ENCODE measurements at places on chromosomes 7 and 10.
A peak's percentile ranks its signal among the peaks of the same experiment; 100 is the strongest.

DNA sequence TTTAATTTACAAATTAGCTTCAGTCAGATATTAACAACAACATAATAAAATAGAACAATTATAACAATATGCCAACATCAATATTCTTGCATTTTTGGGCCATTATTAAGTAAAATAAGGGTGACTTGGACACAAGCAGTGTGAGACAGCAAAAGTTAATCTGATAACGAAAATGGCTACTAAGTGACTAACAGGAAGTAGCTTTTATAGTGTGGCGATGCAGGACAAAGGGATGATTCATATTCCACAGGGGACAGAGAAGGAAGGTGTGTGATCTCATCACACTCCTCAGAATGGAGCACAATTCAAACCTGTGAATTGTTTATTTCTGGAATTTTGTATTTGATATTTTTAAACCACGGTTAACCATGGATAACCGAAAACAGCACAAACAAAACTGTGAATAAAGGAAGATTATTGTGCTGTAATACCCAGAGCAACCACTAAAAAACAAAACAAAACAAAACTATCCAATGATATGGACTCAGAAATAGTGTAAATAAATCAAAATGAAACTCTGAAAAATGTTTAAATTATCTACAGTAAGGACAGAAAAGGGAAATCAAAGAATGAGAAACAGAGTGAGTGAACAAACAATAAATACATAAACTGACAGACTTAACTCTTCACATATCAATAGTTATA, 66.9 kb upstream of the TFEC start:
- DNase-seq = peak; percentile 62

DNA sequence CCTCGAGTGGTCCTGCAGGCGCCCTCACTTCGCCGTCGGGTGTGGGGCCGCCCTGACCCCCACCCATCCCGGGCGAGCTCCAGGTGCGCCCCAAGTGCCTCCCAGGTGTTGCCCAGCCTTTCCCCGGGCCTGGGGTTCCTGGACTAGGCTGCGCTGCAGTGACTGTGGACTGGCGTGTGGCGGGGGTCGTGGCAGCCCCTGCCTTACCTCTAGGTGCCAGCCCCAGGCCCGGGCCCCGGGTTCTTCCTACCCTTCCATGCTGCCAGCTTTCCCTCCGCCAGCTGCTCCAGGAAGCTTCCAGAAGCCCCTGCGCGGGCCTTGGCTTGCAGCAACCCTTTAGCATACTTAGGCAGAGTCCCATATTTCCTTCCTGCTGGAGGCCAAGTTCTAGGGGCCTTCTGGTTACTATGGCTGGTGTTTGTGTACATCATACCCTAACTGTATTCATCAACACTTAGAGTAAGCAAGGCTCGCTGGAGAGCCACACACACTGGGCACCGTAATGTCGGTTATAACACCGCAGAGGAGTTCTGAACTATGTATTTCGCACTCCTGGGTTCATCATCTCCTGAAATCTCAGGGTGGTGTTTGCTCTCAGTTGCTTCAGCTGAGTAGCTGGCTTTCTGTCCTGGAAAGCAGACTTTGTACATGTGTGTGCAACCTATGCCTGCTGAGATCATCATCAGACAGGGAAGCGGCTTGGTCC, 471 bp downstream of the MGMT start:
- DNase-seq = no peak

- DNase-seq = no peak
These were observed 7.4 kb upstream of the PAPSS2 start for GRCh38 chr10:87652261-87652660.

DNA sequence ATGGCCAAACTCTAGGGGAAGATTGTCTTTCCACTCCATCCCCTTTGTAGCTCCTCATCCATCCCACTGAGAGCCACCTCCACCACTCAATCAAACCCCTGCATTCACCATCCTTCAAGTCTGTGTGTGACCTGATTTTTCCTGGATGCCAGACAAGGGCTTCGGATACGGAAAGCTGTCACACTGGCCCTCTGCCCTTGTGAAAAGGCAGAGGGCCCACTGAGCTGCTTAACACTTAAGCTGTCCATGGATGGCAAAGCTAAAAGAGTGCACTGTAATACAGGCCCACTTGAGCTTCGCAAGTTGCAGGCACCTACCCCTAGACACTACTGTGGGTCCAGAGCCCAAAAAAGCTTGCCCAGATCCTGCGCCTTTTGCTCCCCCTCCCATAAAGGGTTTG, 237.2 kb downstream of the MAGI2 start:
- DNase-seq = no peak

DNA sequence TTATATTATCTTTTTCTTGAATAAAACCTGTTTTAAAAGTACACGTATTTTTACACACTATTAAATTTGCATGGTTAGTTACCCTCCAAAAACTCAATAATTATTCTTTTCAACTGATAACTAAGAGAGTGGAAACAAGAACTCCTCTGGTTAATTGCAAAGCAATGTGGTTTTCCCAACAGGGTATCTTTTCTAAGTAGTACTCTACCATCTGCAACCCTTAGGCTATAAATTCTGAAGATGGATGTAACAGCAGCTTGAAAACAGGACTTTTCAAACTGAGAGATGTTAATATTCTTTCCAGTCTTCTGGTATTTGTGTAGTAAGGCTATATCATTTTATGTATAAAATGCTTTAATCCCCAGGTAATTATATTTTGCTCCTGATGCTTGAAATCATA, 916.1 kb upstream of the POT1 start:
- DNase-seq = no peak

- no peak for DNase-seq
These were observed 4.0 kb upstream of the LFNG start for GRCh38 chr7:2515424-2516193.

GRCh38 chr10:108788891-108789290, 1134.4 kb downstream of the XPNPEP1 start:
- DNase-seq = no peak

GRCh38 chr7:154853727-154854095, 149.2 kb downstream of the PAXIP1 start:
- DNase-seq = no peak
